HCT116 (cell line): ENCODE measurements at places on chromosomes 16 and 17. TPM values are rescaled to one million over a fixed set of nuclear protein-coding genes. Genes with fewer than 3 reads are reported as not detected.

- DNase-seq = no peak
Observed at GRCh38 chr17:67566656-67567055, 151.1 kb upstream of the NOL11 start.

GRCh38 chr17:29068818-29069217 lies 25.9 kb downstream of the PIPOX start:
- DNase-seq = no peak

- no peak for DNase-seq
Observed at GRCh38 chr16:10501016-10501607, 79.3 kb downstream of the EMP2 start.

DNA sequence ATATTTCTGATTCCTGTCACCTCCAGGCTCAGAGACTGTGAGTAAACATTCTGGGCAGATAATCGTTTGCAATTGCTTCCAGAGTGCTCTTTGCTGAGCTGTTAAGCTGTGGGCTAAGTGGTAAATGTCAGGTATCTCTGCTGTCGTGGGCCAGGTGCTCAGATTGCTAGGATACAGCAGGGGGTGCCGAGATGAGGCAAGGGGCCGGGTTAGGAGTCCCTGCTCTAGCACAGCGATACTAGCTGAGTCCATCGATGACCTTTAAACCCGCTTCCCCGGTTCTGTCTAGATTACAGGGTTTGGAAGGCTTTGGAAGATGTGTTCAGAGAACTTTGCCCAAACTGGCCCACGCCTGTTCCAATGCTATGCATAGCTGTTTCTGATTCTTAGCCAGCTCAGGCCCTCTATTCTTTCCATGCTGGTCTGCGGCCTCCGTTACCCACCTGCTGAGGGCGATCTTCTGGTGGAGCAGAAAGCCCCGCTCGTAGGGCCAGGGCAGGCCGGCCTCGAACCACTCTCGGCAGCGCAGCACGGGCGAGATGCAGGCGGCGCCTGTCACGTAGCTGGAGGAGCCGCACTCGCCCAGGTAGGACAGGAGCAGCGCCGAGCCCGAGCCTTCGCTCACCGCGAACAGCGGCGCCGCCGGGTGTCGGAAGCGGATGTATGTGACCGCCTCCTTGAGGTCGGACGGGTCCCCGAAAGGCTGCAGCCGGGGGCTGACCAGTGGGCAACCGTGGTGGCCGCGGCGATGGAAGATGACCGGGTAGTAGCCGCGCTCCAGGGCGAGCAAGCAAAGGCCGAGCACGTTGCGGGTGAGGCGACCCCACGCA lies 979 bp downstream of the ABHD15 start:
- DNase-seq = peak; percentile 22

- no peak for DNase-seq
Observed at GRCh38 chr16:15552507-15552906, 90.4 kb downstream of the MARF1 start.

GRCh38 chr17:2143332-2143731 lies 88.4 kb downstream of the HIC1 start:
- no peak for DNase-seq

DNA sequence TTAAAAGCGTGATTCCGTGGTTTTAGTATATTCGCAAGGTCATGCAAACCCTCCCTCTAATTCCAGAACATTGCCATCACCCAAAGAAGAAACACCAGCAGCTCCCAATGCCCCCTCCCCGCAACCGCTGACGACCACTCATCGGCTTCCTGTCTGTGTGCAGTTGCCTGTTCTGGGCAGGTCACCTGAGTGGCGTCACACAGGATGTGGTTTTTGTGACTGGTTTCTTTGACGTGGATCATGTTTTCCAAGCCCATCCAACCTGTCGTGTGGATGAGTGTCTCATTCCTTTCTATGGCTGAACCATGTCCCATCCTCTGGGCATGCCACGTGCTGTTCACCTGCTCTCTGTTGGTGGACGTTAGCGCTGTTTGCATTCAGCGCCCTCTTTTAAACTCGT lies 8.2 kb upstream of the ATP2C2 start:
- no peak for DNase-seq

HOXB5 gene
- total RNA-seq = 19.8 TPM

- DNase-seq = no peak
Observed at GRCh38 chr17:79728908-79729471, 1.8 kb upstream of the ENPP7 start.

DNA sequence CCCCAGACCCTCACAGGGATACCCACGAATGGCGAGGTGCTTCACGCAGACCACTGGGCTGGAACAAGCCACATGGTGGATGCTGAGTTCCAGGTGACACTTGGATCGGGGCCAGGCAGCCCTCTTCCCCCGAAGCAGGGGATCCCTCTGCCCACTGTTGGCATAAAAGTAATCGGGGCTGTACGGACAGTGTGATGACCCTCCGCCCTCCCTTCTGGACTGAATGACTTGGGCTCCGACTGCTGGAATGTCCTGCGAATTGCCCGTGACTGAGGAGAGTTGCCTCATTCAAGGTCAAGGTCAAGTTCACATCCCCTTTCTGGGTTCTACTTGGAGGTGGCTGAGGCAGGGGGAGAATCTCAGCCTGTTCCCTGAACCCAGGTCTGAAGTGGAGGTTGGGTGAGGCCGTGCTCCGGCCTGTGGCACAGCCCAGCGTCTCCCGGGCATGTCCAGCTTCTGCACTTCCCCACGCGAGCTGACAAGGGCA lies 28.5 kb upstream of the CREBBP start:
- DNase-seq = no peak

- no peak for DNase-seq
Observed at GRCh38 chr16:25912321-25912720, 220.6 kb downstream of the HS3ST4 start.

- DNase-seq = no peak
Observed at GRCh38 chr17:75751676-75752404, 13.2 kb downstream of the GALK1 start.

- DNase-seq = no peak
Observed at GRCh38 chr17:80683625-80684104, 139.0 kb downstream of the RPTOR start.

DNA sequence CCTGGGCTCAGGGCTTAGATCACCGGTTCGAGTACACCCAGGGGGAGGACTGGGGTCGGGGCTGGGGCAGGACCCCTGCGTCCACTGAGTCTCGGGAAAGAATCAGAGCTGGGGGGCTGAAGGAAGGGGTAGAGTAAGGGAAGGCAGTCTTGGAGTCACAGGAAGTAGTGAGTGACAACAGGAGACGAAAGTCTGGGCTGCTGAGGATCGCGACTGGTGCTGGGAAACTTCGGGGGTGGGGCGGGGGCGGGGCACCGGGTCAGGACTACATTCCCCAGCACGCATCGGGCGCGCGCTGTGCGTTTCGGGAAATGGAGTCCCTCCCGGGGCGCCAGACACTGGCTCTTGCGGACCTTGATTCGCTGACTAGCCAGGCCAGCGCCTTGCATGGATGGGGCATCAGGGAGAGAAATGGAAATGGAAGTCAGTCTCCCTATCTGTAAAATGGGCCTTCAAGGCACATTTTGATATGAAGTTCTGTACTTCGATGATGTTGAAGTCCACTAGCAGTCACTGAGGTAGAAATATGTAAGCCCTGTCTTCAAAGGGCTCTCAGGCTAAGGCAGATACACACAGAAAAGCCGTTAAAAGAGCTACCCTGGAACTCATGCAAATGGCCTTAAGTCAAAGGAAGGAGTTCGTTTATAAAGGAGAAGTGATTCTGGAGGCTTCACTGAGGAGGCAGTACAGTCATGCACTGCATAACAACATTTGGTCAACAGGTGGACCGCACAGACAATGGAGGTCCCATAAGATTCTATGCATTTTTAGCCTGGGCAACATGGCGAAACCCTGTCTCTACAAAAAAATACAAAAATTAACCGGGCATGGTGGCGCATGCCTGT lies 697 bp downstream of the CTF1 start:
- DNase-seq = peak; percentile 86

DNA sequence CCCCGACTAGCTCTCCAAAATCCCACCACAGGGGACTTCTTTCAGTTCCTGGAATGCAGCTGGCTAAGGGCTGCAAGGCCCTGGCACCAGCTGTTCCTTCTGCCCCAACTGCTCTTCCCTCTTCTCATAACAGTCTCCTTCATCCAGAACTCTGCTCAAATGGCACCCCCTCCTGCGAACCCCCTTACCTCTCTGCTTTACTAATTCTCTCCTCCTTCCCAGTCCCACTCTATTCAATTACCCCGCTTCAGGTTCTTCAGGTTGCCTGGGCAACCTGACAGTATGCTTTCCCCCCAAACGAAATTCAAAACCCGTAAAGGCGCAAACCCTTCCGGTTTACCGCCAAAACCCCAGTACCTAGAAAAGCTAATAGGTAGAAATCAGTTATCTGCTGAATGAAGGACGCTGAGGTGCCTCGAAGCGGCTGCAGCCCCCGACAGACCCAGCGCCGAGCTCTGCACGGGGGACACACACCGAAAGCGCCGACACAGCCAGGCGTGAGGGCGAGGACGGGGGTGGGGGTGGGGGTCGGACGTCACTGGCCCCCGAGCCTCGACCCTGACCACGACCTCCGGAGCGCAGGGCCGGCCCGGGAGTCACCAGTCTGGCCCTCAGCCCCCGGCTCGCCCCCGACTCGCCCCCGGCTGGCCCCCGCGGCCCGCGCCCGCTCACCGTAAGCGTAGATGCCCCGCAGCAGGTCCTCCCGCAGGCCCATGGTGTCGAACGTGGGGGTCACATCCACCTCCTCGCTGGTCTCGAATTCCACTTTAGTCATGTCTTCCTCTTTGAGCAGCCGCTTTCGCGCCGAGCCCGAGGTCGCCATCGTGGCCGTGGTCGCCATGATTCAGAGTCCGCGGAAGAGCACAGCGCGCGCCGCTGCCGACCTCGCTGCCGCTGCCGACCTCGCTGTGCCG lies 550 bp downstream of the EIF4A3 start:
- no peak for DNase-seq

DNA sequence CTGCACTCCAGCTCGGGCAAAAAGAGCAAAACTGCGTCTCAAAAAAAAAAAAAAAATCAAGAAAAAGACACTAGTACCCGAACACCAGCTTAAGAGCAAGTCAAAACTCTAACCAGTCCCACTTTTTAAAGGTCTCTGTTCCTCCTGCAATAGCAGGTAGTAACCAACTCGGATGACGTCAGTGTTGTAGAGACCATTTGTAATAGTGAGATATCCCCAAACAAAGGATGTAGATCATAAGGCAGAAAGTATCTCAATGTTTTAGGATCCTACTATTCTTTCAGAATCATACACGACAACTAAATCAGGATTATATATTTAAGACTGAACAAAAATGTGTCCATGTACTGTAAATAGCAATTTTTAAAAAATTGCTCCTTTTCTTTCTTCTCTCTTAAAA lies 2.4 kb downstream of the JPT1 start:
- DNase-seq = no peak

- DNase-seq = peak; percentile 29
Observed at GRCh38 chr17:14926526-14927122, 338.5 kb downstream of the PMP22 start.

- DNase-seq = no peak
Observed at GRCh38 chr17:60080545-60080944, 1.8 kb upstream of the HEATR6 start.

GRCh38 chr17:33261820-33262219 lies 31.3 kb downstream of the ASIC2 start:
- no peak for DNase-seq

C17orf100 gene
- 0.76 TPM for total RNA-seq

GRCh38 chr16:11585460-11586377 lies 1.0 kb downstream of the LITAF start:
- no peak for DNase-seq

GRCh38 chr16:51951668-51952298 lies 595.2 kb downstream of the TOX3 start:
- DNase-seq = no peak

GRCh38 chr17:78708510-78708973 lies 73.5 kb downstream of the CYTH1 start:
- DNase-seq = peak; percentile 56

DNA sequence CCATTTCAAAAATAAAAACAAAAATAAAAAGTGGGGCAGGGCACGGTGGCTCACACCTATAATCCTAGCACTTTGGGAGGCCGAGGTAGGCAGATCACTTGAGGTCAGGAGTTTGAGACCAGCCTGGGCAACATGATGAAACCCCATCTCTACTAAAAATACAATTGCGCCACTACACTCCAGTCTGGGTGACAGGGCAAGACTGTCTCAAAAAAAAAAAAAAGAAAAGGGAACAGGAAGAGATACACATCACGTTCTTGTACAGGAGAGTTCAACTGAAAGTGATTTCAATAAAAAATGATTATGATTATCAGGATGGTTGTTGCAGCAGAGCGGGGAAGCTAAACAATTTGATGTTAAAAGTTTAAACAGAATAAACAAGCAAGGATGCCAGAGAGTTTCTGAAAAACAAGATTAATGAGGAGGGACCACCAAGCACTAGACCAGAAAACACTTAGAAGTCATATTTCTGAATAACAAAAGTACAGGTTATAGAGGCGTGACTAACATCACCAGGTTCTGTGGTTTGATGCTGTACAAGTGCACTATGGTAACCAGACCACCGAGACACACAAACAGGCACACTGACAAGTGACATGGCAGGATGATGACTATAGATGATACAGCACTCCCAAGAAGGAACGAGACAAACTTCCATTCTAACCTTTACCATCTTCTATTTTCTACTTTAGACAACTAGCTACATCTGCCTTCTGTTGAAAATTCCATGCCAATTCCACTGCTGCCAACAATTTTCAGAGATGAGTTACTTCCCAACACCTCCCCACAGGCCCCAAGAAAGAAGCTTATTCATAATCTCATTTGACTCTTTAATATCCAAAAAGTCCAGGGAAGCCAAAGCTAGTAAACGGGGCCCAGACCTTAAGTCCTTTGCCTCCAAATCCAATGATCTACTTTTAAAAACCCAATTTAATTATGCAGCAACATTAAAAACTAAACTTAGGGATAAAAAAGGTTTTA lies 11.8 kb downstream of the DNAJA2 start:
- no peak for DNase-seq

GRCh38 chr16:25699069-25699468 lies 7.3 kb downstream of the HS3ST4 start:
- no peak for DNase-seq

GRCh38 chr16:1117176-1117900 lies 21.3 kb upstream of the C1QTNF8 start:
- DNase-seq = no peak

GRCh38 chr16:52191531-52192134 lies 355.3 kb downstream of the TOX3 start:
- DNase-seq = peak; percentile 29

DNA sequence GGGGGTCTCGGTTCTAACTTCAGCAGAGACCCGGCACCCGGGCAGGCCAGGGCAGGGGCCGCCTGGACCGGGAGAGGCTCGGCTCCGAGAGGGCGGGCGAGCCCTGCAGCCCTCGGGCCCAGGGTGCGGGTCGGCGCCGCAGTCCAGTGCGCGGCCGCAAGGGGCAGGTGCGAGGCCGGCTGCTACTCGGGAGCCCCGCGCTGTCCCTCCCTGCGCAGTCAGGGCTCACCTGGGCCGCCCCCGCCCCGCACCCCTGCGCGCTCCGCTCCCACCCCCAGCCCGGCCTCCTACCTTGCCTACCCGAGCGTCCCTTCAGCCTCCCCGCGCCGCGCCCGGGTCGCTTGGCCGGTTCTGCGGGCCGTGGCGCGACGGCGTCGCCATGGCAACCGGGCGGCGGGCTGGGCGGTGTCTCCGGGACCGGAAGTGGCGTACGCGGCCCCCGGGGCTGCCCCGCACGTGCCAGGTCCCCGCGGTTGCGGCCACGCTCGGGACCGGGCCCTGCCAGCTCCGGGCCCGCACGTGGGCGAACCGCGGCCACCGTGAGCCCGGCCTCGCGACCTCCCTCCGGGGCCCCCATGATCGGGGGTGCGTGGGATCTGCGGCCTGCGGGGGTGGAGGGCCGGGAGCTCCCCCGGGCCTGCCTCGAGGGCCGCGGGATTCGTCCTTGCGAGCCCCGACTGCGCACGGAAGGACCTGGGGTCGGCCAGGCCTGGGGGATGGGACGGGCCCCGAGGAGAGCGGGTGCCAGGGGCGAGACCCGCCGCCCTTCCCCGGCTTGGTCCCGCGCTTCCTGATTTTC lies at the start of gene CYB561:
TSS of gene CYB561 (minus strand) at position 353 of the 799 bp plus-strand sequence. CDS start 8,759 bp downstream, outside the sequence.
- DNase-seq = peak; percentile 47

GGNBP2 gene
- total RNA-seq = 58.2 TPM
